ENCODE measurements at places on chromosomes 2 and 18.

DNA sequence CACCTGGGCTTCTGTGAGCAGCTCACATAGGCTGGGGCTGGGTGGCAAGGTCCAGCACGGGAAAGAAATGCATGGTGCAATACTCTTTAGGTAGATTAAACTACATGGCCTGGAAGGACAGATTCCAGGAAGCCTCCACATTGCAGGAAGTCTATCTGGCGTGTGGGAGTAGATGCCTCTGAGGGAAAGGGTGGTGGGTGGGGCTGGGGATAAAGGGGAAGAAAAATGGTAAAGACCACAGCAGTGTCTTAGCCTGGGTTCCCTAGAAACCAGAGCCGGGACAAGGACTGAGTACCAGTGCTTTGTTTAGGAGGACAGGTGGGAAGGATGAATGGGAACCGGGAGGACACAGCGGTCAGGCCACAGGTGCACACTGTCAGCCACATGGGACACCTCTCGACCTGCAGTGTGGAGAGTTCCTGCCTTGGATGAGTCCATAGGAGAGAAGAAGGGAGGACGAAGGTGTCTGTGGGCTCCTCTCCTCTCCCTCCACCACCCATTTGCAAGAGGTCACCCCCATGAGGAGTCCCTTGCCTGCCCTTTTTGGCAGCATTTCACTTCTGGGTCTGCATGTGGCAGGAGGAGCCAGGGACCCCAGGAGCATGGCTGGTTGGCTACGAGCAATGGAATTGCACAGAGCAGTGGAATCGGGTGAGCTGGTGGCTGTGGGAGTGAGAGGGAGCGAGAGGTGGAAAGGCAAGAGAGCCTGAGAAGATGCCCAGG lies 91.5 kb upstream of the HS6ST1 start:
- no peak for DNase-seq

GRCh38 chr2:30756971-30757370 lies 50.3 kb downstream of the CAPN13 start:
- DNase-seq: no peak

- DNase-seq: no peak
Observed at GRCh38 chr2:197300139-197300538, 10.4 kb downstream of the ANKRD44 start.

GRCh38 chr2:38700881-38701458 lies 35.1 kb downstream of the GALM start:
- DNase-seq: no peak

All from stimulated activated CD8-positive, alpha-beta memory T cell treated with anti-CD3 and anti-CD28 coated beads, Interleukin-2, amount 100 ng/mL, for 1 hour (primary cell).